Stimulated activated CD8-positive, alpha-beta memory T cell treated with anti-CD3 and anti-CD28 coated beads, Interleukin-7, amount 100 ng/mL, for 1 hour (primary cell): ENCODE measurements at places on chromosomes 1 and 21.

- DNase-seq, result no peak
Measured at GRCh38 chr1:62530516-62531154, 66.7 kb upstream of the ANGPTL3 start.

DNA sequence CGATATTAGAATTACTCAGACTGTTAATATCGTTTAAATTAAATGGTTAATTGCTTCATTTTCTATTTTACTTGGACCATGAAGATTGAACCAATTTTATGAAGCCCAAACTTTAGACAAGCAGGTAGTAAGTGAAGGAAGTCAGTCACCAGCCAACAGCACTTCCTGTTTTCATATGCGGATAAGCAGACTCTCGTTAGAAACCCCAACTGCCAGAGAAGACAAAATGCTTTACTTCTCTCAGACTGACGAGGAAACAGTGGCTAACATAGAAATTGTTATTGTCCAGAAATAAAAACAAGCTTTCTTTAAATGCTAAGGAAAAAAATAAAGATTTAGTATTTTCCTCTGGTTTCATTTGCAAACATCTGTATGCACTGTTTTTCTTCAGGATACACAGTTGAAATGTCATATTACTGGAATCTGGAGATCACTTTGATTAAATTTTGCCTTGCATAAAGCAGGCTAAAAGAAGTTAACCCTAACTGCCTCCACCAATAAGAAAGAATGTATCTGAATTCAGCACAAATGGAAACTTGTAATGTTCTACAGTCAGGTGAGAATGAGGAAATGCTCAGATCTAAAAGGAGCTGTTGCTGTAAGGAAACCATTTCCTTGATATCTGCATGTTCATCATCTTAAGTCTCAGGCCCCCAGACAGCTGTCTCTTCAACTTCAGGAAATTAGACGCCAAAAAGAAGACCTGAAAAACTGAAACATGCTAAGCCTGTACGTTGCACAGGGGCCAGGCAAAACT, 129.8 kb upstream of the SAMSN1 start:
- no peak for DNase-seq

GRCh38 chr1:154575147-154575927, 7.8 kb downstream of the CHRNB2 start:
- no peak for DNase-seq

GRCh38 chr1:19884312-19884711, 2.1 kb downstream of the OTUD3 start:
- DNase-seq, result no peak

- DNase-seq, result no peak
Measured at GRCh38 chr1:3956527-3957170, 56.6 kb upstream of the C1orf174 start.

GRCh38 chr21:34700605-34701004, 31.8 kb downstream of the CLIC6 start:
- DNase-seq, result no peak

GRCh38 chr1:38026592-38027200, 14.2 kb downstream of the UTP11 start:
- no peak for DNase-seq

GRCh38 chr1:92365378-92366039, 66.7 kb downstream of the RPAP2 start:
- no peak for DNase-seq

GRCh38 chr1:234884701-234885100, 243.9 kb downstream of the TOMM20 start:
- DNase-seq, result no peak

- no peak for DNase-seq
Measured at GRCh38 chr1:99869304-99869703, 19.1 kb downstream of the AGL start.
